NCI-H524 (cell line): ENCODE measurements at places on chromosomes 13 and 19.

- peak; percentile 51 for DNase-seq
Observed at GRCh38 chr13:51453959-51454703, 1.3 kb upstream of the INTS6 start.

DNA sequence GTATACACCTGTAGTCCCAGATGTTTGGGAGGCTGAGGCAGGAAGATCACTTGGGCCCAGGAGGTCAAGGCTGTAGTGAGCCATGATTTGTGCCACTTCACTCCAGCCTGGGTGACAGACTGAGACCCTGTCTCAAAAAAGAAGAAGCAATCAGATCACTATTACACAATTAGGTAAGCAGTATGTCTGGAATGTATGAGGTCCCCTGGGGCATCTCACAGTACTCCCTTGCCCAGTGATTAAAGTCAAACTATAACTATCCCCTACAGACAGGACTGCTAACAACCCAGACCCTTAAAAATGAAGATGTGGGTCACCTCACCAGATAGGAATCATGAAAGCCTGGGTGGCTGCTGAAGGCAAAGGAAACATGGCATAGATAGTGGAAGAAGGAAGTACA is 9.4 kb upstream of the PAN3 start:
- no peak for DNase-seq

DNA sequence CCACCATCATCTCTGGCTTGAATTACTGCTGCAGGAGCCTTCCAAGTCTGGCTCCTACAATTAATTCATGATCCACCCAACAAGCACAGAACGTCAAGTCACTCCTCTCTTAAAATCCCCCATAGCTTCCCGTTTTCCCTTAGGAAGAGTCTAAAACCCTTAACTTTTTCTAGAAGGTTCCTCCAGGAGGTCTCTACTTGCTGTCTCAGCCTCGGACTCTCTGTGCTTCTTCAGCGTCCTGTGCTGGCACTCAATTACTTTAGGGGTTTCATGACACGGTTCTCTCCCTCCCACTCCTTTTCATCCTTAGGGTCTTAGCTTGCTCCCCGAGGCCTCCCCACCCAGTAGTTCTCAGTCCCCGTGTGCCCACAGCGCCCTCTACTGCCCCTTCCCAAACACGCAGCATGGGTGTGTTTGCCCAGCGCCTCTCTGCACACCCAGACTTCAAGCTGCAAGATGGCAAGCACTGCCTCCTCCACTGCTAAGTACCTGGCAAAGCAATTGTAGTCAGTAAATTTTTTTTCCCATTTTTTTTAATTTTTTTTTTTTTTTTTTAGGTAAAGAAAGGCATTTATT is 25.8 kb upstream of the MAP3K10 start:
- DNase-seq, result peak; percentile 61

- DNase-seq, result peak; percentile 82
Observed at GRCh38 chr19:35868172-35868822, at the start of gene APLP1. APLP1 (plus strand) TSS chr19:35868574; CDS start chr19:35868637, 63 bp downstream.

DNA sequence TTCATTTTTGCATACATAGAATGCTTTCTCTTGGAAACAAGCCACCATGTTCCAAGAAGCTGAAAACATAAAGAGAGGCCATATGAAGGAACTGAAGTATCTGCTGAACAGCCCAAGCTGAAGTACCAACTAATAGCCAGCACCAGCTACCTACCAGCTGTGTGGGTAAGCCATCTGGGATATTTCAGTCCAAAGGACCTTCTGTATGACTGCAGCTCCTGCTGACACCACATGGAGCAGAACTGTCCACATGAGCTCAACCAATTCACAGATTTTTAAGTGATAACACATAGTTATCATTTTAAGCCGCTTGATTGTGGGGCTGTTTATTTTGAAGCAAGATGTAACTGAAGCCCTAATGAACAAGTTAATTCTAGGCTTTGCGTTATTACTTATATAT is 621.1 kb upstream of the KLHL1 start:
- DNase-seq, result peak; percentile 95

DNA sequence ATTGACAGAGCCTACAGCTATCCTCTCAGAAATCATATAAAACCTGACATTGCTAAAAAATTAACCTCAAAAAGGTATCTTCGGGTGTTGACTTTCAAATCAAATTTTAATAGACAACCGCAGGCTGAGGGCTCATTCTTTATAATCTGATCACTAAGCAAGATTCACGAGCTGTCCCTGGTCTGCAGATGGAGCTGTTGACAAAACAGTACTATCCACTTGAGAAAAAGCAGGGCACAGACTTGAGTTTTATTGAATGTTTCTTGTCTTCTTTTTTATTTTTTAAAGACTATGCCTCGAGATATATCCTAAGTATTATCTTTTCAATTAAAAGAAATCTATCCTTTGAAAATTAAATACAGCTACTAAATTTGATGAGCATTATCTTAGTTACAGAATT is 540.5 kb downstream of the PCDH9 start:
- peak; percentile 15 for DNase-seq

DNA sequence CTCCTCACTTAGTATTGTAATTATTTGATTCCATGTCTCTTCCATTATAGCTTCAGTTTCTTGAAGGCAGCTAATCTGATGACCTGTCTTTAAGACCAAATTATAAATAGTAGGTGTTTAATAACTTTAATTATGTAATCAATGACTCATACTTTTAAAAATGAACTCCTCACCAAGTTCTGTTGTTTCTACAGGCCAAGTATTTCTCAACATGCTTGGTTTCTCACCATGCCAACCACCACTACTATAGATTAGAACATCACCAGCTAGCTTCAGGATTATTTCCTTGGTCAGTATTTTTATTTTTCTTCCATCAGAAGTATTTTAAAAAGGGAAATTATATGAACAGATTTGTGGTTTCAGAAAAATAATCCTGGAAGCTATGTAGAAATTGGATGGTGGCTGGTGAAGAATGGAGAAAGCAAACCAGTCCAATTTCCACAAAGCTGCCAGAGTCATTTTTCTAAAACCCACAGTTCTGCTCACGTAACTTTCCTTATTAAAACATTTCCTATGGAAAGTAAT is 237.7 kb upstream of the DACH1 start:
- DNase-seq, result no peak

GRCh38 chr13:39684531-39685137 is 29.2 kb downstream of the COG6 start:
- peak; percentile 55 for DNase-seq

- DNase-seq, result no peak
Observed at GRCh38 chr19:51318687-51319648, 7.5 kb downstream of the IGLON5 start.

DNA sequence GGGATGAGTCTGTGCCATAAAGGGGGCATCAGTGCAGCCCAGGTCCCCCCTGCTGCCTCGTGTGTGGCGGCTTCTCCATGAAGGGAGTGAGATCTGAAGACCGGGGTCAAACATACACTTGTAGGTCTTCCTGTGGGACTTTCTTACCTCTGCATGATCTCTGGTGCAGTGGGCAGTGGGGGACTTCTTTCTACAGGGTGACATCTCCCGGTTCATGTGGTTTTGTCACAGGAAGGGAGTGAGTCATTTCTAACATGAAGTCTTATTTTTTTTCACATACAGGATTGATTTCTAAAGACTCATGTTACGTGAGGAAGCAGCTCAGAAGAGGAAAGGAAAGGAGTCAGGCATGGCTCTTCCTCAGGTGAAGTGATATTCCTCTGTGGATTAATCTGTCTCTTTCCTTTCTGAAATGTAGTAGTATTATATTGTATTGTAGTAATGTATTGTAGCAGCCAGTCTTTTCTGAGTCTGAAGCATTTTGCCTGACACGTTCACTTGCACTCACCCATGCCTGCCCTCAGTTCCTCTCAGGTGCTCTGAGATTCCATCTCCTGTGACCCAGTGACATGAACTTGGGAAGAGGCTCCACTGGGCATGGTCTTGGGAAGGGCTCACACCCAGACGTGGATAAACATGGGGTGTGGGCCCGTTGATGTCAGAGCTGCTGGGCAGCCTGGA is 15.7 kb downstream of the ZNF808 start:
- DNase-seq, result no peak

- DNase-seq, result no peak
Observed at GRCh38 chr13:91468301-91468700, 69.9 kb downstream of the GPC5 start.

DNA sequence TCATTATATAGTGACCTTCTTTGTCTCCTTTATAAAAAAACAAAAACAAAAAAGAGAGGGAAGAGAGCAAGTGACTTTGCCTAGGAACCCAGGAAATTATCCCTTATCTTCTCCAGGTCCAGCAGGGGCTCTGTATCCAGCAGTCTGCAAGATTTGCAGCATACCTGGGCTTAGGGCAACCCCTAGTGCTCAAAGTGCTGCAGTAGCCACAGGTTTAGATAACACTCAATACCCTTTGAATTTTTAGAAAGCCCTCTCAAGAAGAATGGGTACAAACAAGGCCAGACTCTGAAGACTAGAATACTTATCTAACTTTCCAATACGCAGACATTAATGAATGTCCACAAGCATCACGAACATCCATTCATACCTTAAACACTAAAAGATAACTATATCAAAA is 43.2 kb downstream of the CCNA1 start:
- DNase-seq, result peak; percentile 54

DNA sequence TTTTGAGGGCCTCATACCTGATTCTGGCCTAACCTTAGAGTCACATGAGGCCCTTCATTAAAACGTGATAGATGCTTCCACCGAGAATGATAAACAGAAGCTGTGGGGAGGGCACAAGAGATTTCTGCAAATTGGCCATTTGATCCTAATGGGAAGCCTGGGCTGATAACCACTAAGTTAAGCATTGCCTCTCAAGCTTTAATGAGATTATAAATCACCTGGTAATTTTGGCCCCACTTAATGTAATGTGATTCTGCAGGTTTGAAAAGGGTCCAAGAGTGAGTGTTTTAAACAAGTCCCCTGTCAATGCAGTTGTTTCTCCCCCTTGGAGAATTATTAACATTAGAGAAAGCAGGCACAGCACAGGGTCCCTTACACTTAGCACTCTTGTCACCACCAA is 42.0 kb downstream of the ZNF486 start:
- DNase-seq, result no peak

- no peak for DNase-seq
Observed at GRCh38 chr19:6588508-6589345, 2.2 kb downstream of the CD70 start.

- no peak for DNase-seq
Observed at GRCh38 chr13:74322562-74322961, 188.4 kb upstream of the KLF12 start.

DNA sequence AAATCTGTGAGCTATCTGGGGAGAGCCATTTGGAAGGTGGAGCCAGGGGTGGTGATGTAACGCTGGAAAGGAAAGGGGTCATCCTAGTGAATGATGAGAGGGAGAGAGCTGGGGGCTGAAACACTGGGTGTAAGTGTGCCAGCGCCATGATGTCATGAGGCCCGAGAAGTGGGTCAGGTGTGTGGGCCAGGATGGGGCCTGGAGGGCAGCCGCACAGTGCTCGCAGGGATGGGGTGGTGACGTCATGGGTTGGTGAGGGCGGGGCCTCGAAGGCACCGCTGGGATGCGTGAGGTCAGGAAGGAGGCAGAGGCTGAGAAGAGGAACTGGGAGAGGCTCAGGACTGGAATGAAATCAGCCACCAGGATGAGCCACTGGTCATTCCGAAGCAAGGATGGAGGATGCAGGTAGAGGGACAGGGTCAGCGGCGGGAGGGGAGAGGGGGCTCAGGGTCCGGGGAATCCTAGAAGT is 4.4 kb downstream of the CCDC61 start:
- DNase-seq, result no peak

GRCh38 chr19:10003271-10003670 is 7.0 kb downstream of the COL5A3 start:
- no peak for DNase-seq

GRCh38 chr13:104408733-104409132 is 1342.5 kb upstream of the SLC10A2 start:
- DNase-seq, result no peak

DNA sequence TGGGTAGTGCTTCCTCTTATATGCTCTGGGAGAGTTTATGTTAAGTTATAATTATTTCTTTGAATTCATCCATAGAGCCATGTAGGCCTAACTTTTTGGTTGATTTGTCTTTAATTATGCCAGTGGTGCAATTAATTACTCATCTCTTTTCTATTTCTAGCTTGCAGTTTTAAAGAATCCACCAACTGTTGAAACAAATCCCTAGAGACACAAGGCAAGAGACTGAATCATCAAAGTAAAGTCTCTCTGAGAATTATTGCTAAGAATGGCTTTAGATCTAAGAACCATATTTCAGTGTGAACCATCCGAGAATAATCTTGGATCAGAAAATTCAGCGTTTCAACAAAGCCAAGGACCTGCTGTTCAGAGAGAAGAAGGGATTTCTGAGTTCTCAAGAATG is 5.9 kb upstream of the ZNF551 start:
- no peak for DNase-seq

GRCh38 chr13:110233181-110233950 is 73.6 kb downstream of the COL4A1 start:
- no peak for DNase-seq

DNA sequence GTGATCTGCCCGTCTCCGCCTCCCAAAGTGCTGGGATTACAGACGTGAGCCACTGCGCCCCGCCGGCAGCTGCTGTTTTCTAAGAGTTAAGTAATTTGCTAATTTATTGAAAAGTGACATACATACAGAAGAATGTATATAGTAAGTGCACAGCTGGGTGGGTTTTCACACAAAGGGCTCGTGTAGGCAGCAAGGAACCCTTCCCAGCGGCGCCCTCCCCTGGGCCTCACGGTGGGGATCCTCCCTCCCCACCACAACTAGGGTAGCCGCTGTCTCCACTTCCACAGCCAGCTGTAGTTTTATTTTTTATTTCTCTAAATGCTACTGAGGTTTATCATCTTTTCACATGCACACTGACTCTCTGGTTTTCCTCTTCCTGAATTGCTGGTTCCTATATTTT is 64.9 kb downstream of the CRYL1 start:
- DNase-seq, result no peak

- no peak for DNase-seq
Observed at GRCh38 chr13:99354371-99354951, 47.3 kb upstream of the GPR183 start.

- DNase-seq, result no peak
Observed at GRCh38 chr13:43720780-43721397, 65.9 kb downstream of the ENOX1 start.

- no peak for DNase-seq
Observed at GRCh38 chr19:15265850-15266248, 33.6 kb upstream of the EPHX3 start.

DNA sequence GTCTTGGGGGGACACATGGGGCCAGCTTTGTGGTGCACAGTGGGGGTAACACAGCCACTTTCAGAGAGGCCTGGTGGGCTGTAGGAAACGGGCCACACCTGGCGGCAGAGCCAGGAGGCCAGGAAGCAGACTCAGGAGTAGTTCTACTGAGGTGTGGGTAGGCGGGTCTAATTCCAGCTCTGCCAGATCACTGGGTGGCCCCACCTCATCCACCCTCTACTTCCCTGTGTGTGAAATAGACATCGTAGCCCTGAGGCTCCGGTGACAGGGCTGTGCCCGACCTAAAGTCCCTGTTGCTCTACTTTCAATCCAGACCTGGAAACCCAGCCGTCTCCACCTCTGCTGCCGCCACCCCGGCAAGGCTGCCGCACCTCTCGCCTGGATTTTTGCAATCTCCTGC is 4.0 kb downstream of the NKPD1 start:
- no peak for DNase-seq
